NCI-H2227 treated with DMSO at 0.1 percent for 48 hours (cell line): ENCODE measurements at places on chromosomes 2 and 18.
A peak's percentile ranks its signal among the peaks of the same experiment; 100 is the strongest.

DNA sequence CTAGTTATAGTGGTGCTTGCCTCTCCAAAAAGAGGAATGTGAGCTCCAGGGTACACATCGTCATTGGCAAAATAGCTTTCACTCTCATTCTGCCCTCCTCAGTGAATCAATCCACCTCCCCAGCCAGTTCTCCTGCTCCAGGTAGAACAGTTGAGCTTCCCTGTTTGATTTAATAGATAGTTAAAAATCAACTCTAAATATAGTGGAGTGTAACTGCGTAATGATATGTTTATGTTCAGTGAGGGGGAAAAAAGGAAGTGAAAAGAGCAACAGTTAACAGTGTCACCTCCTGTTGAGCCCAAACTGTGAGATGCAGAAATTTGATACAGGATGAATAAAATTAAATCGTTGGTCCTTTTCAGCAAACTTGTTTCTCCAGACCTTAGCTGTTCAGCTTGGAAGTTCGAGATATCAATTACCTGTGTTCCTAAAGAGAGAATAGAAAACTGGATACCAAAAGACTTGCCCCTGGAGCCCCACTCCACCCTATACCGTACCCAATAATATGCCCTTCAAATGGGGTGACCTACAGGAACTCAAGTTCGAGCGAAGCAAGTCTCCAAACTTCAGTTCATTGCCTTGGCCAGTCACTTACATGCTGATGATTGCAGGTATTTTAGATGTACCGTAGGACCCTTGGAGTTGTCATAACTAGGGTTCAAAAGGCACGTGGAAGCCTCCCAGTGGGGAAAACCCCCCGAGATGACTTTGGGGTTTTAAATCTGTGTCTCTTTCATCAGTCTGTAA is 708.4 kb downstream of the RNF144A start:
- peak; percentile 43 for DNase-seq

DNA sequence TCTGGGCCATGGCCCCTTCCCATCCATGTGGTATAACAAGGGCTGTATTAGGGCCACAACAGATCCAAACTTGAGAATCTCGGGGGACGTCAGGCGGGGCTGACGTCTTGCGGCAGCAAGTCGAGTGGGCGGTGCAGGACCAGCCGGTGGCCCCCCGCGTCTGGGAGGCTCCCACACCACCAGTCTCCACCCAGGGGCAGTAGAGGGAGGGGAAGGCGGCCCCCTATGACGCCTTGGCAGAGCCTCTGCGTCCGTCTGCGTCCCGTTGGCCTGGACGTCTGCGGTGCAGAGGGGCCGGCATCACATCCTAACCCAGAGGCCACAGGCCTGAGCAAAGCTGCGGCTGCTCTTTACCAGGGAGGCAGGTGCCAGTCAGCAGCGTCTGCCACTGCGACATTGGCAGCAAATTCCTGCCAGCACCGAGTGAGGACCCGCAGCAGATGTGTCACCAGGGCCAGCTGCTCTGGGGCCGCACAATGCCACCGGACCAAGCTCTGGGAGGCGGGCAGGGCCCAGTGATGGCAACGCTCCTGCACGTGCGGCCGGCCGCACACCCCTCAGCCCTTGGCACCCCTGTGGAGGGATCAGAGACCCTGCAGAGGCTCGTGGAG is 73.8 kb downstream of the KCNG2 start:
- no peak for DNase-seq

- DNase-seq = peak; percentile 6
Measured at GRCh38 chr2:232204457-232204931, 174.1 kb upstream of the ALPP start.

DNA sequence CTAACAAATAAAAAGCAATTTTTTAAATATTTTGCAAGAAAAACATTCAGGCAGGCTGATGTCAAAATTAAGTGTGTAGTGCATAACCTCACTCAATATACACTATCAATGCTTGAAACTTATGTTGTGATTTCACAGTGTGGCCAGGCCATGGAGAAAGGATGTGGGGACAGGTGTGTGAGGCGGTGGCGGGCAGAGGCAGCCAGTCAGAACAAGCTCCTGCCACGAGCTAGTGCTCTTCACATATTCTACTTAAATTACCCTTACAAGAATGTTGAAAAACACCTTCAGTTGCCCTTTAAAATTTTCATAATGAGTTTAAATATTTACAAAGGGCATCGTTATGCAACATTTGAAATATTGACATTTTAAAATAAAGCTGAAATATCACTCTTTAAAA is 43.2 kb downstream of the CYB5A start:
- no peak for DNase-seq

- DNase-seq = no peak
Measured at GRCh38 chr2:138207074-138207930, 243.0 kb downstream of the HNMT start.

- peak; percentile 77 for DNase-seq
Measured at GRCh38 chr2:24721470-24721869, 71.7 kb downstream of the PTRHD1 start.

GRCh38 chr2:189498205-189498604 is 56.9 kb downstream of the WDR75 start:
- no peak for DNase-seq

DNA sequence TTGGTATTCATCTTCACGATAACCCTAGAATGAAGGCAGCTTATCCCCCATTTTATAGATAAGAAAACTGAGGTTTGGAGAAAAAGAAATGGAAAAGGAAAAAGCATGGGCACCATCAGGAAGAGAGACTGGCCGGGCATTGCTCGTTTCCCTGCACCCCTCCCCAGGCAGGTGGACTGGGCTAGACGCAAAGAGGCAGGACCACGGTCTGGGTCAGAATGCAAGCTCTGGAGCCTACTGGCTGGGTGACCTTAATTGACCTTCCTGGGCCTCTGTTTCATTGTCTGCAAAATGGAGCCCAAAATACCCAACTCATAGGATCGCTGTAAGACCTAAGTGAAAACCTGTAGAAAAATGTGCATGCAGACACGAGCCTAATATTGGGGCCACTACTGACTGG is 135.3 kb upstream of the GLI2 start:
- DNase-seq = no peak

- DNase-seq = no peak
Measured at GRCh38 chr2:19866771-19867170, 35.0 kb downstream of the TTC32 start.

DNA sequence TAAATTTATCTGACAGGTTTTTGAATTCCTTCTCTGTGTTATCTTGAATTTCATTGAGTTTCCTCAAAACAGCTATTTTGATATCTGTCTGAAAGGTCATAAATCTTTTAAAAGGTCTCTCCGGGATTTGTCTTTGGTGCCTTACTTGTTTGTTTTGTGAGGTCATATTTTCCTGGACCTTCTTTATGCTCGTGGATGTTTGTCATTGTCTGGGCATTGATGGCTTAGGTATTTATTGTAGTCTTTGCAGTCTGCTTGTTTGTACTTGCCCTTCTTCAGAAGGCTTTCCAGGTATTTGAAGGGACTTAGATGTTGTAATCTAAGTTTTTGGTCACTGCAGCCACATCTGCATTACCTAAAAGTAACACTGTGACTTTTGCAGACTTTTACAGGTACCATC is 355.2 kb downstream of the PARD3B start:
- no peak for DNase-seq

- no peak for DNase-seq
Measured at GRCh38 chr2:69685321-69686048, 41.9 kb upstream of the AAK1 start.
